ENCODE measurements at places on chromosomes 6 and 20.

DNA sequence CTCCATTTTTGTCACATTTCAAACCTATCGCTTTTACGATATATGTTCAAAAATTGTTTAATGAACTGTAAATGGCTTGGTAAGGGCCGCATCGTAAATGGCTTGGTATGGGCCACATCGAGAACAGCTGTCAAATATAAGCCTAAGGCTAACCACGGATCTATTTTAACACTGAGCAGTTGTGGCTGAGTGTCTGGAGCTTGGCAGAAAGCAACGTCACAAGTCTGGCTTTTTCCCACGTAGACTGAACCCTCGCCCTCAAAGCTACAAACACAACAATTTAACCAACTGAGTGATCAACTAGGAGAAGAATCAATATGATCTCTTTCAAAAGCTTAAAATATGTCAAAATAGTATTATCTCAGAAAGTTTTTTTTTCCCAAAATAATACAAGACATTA lies 71.4 kb upstream of the PRSS16 start:
- peak; percentile 31 for DNase-seq

DNA sequence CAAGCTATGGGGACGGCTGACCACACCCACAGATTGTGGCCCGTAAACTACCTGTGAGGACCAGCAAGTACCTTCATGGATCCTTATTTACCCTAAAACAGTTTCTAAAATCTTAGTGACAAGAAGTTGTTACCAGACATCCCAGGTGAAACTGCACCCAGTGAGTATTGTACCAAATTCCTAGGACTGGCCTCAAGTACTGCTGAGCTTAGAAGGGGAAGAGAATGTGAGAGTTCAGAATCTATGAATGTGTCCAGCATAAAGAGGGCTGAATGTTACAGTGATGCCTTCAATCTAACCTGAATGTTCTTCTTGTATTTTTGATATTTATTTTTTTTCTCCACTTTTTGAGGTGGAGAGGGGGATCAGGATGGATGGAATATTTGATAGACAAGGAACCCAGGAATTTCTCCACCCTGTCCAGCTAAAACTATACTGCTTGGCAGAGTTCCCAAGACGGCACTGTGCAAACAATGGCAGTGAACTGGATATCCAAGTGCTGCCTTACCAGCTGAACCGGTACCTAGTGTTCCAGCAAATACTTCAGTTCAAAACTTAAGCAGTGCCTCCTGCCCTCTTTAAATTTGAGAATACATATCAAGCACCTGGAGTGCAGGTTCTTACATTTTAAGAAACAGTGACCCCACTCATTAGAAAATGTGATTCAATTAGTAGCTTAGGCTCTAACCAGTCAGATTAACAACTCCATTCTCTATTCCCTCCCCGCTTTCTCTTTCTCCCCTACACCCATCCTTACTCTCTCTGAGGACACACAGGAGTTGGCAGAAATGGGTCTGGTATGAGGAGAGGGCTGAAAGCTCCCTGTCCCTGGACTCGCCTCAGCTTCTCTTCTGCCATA lies 427.3 kb upstream of the FLRT3 start:
- no peak for DNase-seq

DNA sequence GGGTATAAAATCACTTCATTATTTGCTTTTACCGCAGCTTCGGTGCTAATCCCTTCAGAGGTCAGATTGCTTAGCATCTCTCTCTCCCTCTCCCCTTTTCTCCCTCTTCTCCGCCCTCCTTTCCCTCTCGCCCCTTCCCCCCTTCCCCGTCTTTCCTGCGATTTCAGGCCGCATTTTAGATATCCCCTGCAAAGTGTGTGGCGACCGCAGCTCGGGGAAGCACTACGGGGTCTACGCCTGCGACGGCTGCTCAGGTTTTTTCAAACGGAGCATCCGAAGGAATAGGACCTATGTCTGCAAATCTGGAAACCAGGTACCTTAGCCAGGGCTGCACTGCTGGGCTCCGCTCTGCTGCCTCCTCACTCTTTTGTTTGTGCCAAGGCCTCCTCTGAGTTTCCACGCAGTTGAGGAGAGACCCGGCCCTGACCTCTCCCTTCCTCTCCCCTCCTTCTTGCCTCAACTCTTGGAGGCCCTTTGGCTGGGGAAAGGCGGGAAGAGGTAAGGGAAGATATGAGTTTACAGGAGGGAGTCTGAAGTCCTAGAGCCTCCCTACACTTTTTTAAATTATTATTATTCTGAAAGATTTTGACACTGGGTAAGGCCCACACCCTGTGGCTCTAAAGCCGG lies 5.6 kb downstream of the NR2E1 start:
- DNase-seq, result no peak

GRCh38 chr6:46891252-46891795 lies 30.4 kb downstream of the ADGRF5 start:
- no peak for DNase-seq

- DNase-seq, result no peak
Measured at GRCh38 chr6:747921-748320, 55.0 kb upstream of the EXOC2 start.

GRCh38 chr6:125662296-125662695 lies 87.1 kb upstream of the HEY2 start:
- DNase-seq, result no peak

- DNase-seq, result no peak
Measured at GRCh38 chr6:1113916-1114540, 197.9 kb upstream of the FOXQ1 start.

GRCh38 chr6:121485359-121485811 lies 49.9 kb downstream of the GJA1 start:
- no peak for DNase-seq

DNA sequence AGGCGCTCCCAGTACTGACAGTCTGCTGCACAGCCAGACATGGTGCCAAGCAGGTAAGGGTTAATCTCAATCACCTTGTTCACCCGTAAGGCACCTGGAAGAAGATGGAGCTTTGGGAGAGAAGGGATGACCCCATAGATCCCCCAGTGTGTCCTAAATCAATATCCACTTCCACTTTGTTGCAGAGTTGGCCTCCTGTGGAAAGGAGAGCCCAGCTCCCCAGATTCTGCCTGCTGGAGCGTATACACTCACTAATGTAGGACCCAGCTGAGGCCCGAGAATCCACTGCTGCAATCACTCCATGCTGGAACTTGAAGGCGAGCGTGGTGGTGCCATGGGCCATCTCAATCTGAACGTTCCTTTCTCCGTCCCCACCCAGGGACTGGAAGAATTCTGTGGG lies 1.2 kb downstream of the PSMB8 start:
- DNase-seq, result no peak

DNA sequence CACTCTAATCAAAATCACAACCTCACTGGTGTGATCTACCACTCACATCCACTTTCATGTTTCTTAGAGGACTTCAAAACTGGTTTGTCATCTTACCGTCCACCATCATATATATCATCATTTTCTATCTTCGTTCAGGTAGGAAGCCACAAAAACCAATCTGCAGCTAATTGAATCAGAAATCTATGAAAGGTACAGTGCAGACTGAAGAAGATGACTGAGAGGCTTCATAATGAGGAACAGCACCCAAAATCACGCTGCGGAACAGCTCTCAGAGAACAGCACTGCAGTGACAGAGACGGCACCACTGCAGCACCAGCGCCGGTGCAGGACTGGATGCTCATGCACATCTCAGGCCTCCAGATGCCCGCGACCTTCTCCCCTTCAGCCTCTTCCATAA lies 13.0 kb downstream of the GMDS start:
- no peak for DNase-seq

DNA sequence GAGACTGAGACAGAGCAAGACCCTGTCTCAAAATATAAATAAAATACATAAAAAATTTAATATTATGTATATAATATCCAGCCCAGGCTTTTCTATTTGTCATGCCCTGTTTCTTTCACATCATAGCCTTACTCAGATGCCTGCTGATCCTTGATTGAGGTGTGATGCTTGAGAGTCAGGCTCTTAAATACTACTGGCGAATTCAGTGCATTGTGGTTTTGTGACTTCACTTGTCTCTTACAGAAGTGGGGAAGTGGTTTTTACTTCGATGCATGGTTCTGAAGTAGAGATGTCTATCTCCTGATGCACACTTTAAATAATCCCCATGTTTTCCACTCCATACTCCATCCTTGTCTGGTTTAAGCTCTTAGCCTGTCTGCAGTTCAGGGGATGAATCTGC lies 29.1 kb downstream of the ASXL1 start:
- DNase-seq, result no peak

DNA sequence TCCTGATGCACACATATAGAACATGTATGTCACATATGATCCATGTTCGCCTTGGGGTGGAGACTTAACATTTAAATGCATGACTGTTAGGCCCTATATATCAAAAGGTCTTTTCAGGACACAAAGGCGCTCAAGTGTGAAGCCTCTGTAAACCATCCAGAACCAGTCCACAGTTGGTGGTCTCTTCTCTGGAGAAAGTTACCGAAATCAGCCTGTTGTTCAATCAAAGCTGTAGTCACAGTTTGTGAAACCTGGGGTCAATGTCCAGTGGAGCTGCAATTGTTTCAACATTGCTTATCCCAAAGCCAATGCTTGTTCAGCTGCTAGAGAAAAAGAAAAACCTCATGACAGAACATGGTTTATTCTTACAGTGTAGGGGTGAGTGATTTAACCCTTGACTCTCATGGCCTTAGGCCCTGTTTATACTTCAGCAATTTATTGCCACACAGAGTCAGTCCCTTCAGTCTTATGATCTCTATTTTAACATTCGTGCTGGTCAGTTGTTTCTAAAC lies 193.6 kb upstream of the CST7 start:
- no peak for DNase-seq

DNA sequence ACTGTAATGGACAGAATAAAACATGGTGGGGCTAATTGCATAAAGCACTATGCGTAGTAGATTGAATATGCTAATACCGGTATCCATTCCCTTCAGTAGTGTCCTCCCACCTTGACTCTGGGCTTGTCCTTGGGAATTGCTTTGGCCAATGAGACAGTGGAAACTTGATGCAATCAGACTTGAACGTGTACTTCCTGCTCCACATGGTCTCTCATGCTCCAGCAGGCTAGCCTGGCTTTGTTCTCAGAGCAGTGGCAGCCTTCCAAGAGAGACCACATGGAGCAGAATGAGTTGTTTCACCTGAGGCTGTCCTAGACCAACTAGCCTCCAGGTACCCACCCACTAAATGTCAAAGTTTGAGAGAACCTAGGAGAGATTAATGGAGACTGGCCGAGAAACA lies 37.0 kb upstream of the BTBD3 start:
- no peak for DNase-seq

- no peak for DNase-seq
Measured at GRCh38 chr6:139528471-139528870, 154.0 kb upstream of the CITED2 start.

DNA sequence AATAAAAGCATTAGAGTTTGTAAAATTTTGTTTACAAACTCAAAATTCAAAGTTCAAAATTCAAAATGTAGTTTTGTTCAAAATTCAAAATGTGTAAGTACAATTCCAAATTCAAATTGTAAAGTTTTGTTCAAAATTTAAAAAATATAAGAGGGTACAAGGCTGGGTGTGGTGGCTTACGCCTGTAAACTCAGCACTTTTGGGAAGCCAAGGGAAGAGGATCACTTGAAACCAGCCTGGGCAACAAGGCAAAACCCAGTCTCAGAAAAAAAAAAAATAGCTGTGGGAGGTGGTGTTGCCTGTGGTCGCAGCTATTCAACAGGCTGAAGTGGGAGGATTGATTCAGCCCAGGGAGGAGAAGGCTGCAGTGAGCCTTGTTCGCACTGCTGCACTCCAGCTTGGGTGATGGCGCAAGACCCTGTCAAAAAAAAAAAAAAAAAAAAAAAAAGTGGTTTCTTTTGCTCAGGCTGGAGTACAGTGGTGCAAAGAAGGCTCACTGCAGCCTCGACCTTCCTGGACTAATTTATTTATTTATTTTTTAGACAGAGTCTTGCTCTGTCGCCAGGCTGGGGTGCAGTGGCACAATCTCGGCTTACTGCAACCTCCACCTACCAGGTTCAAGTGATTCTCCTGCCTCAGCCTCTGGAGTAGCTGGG lies 5.4 kb upstream of the ZBTB12 start:
- no peak for DNase-seq

DNA sequence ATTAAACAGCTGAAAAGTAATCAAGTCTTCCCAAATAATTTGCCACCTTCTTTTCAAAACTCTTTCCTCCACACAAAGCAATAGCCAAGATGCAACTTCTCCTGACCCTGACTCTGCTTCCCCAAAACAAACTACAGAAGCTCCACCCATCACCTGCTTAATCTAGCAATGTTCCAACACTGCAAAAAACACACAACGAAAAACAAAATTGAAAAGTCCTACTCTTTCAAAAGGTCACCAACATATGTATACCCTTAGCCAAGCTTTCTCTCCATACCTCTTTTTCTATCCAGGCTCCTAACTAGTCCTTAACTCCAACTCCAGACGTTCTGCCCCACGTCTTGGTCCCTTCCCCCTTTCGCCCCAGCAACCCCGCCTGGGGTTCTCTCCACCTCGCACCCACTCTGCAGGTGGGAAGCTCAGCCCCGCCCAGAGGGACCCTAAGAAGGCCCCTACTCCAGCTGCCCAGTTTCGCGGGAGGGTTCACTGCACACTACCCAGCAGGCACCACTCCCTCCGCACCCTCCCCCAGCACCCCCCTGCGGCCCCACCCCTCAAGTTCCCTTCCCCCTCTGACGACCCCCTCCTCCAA lies 717 bp downstream of the CSNK2A1 start:
- DNase-seq, result no peak

DNA sequence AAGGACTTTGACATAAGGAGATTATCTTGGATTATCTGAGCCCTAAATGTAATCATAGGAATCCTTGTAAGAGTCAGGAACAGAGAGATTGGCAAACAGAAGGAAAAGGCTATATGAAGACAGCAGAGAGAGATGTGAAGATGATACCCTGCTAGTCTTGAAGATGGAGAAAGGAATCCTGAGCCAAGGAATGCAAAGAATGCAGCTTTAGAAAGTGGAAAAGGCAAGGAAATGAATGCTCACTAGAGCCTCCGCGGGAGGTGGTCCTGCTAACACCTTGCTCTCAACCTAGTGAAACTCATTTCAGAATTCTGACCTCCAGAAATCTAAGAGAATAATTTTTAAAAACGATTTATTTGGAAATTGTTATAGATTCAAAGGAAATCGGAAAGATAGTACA lies 117.1 kb downstream of the TBXT start:
- no peak for DNase-seq
